ENCODE measurements at places on chromosomes 7 and 10.

DNA sequence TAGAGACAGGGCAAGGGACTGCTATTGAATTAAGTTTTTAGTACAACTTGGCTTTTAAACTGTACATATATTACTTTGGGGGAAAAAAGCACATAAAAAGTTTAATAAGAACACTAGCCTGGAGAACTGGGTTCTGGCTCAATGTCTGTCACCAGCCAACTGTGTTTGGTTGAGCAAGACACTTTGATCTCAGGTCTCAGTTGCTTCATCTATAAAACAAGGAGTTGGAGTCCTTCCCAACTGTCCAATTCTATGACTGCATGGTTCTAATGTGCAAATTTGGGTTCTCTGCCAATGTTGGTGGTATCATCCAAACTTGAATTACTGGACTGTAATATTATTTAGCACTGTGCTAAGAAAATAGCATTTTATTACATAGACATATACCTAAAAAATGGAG, 50.3 kb downstream of the ATXN7L1 start:
- DNase-seq = no peak

DNA sequence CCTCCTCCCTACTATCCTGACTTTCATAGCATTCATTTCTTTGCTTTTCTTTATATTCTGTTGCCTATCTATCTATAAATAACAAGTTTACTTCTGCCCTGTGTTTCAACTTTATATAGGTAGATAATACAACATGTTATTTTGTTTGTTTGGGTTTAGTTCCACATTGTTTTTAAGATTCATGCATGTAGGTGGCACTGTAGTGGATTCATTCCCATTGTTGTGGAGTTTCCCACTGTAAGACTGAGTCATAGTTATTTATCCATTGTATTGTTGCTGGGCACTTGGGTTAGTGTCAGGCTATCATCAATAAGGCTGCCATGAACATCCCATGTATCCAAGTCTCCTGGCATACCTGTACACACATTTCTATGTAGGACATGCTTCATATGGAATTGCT, 127.7 kb downstream of the ARHGAP22 start:
- no peak for DNase-seq

DNA sequence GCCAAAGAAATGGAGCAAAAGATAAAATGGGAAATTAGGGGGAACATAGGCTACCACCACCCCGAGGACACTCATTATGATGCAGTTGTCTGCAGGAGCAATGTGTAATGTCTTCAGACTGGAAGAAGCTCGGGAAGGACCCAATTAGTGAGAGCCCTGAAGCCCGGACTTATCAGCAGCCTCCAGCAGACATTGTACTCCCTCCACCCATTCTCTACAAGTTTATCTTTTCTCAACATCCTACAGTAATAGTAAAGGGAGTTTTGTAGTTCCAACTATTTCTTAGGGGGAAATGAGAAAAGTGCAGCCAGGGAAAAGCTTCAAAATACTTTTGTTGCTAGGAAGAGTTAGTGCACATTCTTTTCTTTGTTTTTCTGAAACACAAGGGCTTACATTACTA, 657.3 kb upstream of the COBL start:
- no peak for DNase-seq

GRCh38 chr10:1957057-1957456, 219.7 kb upstream of the ADARB2 start:
- DNase-seq = no peak

GRCh38 chr10:34890939-34891338, 75.8 kb upstream of the PARD3 start:
- no peak for DNase-seq

- no peak for DNase-seq
Measured at GRCh38 chr7:106080300-106080987, 31.7 kb downstream of the SYPL1 start.

- DNase-seq = peak; percentile 12
Measured at GRCh38 chr7:90210981-90211380, 559 bp upstream of the STEAP2 start.

DNA sequence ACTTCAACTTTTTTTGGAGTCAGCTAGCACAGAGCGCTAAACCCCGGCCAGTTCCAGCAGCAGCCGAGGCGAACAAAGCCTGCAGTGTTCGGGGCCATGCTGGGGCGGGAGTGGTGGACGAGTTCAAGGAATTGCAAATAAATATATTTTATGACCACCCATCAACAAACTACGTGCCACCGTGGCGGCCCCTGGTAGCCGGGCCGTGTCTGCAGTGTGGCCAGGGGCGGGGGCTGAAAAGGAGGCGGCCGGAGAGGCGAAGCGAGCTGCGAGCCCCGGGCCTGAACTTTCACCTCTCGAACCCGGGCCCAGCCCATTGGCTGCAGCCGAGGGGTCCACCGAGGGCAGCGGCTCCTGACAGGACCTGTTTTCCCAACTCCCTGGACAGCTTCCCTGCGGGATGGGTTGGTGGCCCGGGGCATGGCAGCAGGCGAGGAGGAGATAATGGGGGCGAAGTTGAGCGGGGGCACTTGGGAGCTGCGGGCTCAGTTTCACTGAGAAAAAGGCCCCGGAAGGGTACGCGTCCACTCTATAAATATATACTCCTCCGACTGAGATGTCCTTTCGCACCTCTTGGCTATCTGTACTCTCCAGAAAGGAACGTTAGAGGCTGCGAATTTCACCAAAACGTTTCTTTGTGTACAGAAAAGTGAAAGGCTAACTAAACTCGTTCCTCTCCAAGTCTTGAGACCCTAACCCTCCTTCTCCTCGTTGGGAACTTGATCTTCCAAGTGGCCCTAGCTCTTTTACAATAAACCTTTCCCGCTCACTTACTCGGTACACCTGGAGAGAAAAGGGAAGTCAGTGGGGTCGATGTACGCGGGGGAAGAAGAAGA, 164.6 kb upstream of the PPP1R3A start:
- peak; percentile 26 for DNase-seq

- no peak for DNase-seq
Measured at GRCh38 chr10:96047004-96047649, 3.7 kb downstream of the CCNJ start.

DNA sequence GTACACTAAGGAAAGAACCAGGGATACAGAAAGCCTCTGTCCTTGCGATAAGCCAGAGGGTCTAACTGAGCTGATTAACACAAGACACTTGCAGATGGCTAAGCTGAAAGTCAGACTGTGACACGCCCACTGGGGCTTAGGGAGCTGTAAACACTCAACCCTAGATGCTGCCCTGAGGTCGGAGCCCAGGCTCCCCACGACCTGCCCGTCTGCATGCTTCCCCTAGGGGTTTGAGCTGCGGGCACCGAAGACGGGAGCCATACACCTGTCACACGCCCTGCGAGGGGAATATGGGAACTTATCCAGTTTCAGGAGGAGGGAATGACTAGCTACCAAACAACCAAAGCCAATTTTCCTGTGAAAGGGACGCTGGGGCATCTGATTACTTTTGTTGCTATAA, 96.0 kb downstream of the HTR5A start:
- DNase-seq = no peak

- no peak for DNase-seq
Measured at GRCh38 chr7:122893486-122893885, 7.2 kb upstream of the CADPS2 start.

DNA sequence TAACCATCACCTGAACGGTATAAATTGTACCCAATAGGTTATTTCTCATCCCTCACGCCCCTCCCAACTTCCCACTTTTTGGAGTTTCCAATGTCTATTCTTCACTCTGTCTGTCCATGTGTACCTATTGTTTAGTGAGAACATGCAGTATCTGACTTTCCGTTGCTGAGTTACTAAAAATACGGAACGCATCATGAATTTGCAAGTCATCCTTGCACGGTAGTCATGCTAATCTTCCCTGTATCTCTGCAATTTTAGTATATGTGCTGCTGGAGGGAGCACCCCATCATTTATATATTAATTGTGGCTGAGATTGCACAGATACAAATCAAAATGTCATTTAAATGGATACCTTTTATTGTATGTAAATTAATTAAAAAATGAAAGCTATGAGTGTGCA, 75.7 kb upstream of the SFMBT2 start:
- DNase-seq = no peak

- no peak for DNase-seq
Measured at GRCh38 chr10:5645375-5645774, 21.0 kb downstream of the ASB13 start.

GRCh38 chr10:60803433-60803832, 25.2 kb downstream of the CDK1 start:
- no peak for DNase-seq

DNA sequence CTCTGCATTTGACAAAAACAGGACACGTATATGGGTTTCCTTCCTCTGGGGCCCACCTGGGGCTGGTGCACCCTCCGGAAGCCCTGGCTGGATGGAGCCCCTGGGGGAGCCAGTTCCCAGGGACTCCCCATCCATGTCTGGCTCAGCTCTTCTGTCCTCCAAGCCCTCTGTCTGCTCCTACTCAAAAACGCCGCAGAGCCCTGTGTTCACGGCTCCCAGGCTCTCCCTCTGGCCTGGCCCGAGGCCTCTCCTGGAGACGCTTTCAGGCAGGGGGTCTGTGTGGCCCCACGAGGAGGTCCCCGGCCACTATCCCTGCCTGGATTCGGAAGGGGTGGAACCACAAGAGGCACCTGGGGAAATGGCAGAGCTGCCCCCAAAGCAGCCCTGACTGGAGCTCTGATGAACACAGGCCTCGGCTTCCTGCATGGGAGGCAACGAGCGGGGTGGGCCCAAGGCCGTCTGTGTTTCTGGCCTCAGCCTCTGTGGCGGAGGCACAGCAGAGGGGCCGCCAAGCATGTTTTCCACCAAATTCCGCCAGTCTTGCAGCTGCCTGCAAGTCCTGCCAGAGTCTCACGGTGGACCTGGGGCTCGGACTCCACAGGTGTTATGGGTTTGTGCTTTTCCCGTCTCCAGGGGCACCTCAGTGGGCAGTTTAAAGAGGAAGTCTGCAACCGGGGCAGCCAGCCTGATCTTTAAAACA, 22.6 kb upstream of the INPP5A start:
- DNase-seq = no peak

DNA sequence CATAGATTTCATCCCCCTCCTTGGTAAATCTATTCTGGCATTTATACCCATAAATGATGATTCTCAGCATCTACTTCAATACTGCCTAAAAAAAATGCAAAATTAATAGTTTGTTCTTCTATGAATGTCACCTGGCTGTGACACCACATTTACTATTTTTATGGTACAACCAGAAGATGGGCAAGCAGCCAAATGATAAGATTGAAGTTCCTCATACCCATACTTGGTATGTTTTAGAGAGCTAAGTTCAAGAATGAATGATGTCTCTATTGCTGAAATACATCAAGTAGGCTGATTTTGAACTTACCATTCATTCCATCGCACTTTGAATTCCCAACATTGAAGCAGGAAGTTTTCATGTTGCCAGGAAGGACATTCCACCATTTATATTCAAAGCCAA, 134.2 kb downstream of the ELAPOR2 start:
- DNase-seq = no peak

DNA sequence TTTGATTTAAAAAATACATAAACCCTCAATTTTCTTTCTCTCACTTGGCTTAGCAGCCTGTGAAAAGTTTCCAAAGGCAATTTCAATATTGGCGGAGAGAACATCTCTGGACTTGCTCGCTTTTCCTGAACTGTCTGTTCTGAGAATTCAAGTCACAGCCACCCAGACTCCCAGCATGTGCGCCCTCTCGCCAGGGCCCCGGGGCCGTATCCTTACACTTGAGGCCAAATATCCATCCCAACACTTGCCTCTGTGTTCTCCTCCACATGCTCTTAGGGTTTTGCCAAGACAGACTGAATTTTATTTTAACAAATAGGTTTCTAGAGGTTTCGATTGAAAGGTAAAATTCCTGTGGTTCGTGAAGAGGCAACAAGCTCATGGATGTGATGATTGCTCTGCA, 111.5 kb upstream of the GPR26 start:
- DNase-seq = no peak

- DNase-seq = no peak
Measured at GRCh38 chr10:17021656-17022465, 107.8 kb downstream of the CUBN start.

DNA sequence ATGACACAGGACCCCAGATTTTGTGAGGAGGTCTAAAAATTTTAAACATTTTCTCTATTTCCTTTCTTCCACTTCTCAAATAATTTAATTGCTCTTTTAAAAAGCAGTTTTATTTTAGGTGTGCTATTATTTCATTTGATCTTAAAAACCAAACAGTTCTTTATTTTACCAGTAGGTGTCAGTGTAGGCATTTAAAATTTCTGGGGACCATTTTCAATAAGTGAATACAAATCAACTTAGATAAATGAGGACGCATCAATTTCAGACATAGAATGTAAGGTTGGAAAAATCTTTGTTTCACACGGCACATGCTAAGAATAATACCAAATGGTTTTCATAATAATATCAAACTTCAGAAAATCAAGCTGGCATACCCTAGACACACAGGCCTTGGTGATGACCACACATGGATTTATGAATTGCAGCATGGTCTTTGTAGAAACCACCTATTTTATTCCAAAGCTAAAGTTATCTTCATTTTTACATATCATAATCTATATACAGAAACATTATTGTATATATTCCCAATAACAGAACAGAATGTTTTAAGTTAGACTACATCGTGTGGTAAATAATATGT, 127.6 kb upstream of the SLC26A5 start:
- DNase-seq = peak; percentile 8
